SK-MEL-5 (cell line): ENCODE measurements at places on chromosomes 3 and 15. TPM values are rescaled to one million over a fixed set of nuclear protein-coding genes. Genes with fewer than 3 reads are reported as not detected.

The UBL7 gene
- total RNA-seq: 87.2 and 88.9 TPM in 2 replicates

The SERPINI2 gene
- total RNA-seq: not detected in 2 replicates

The CAMK2N2 gene
- 0.35 and 0.77 TPM in 2 replicates for total RNA-seq

The CHSY1 gene
- total RNA-seq: 22.4 and 23.0 TPM in 2 replicates

The ELL3 gene
- total RNA-seq: 0.61 and 0.69 TPM in 2 replicates

The TRIM42 gene
- not detected in 2 replicates for total RNA-seq

The ARMC8 gene
- 35.0 and 44.7 TPM in 2 replicates for total RNA-seq

The CDCP1 gene
- not detected in 2 replicates for total RNA-seq

The DLEC1 gene
- total RNA-seq: not detected in 2 replicates

The ALAS1 gene
- 98.8 and 103 TPM in 2 replicates for total RNA-seq

The WDR5B gene
- total RNA-seq: 7.7 and 7.8 TPM in 2 replicates

The SNX1 gene
- 75.5 and 94.4 TPM in 2 replicates for total RNA-seq

The CSTA gene
- 1.9 and 4.0 TPM in 2 replicates for total RNA-seq

The PLOD2 gene
- 37.7 and 40.2 TPM in 2 replicates for total RNA-seq

The ZIC4 gene
- total RNA-seq: 0.13 TPM in 1 of 2 replicates, not detected in the other

The ZMYND10 gene
- total RNA-seq: 0.61 TPM in 1 of 2 replicates, not detected in the other

The TMOD2 gene
- 7.6 TPM in 2 replicates for total RNA-seq

The CRABP1 gene
- total RNA-seq: 0.51 TPM in 1 of 2 replicates, not detected in the other

The LMAN1L gene
- total RNA-seq: not detected in 2 replicates

The ROBO1 gene
- total RNA-seq: 50.9 and 51.2 TPM in 2 replicates

The SLC22A13 gene
- 0.34 TPM in 1 of 2 replicates, not detected in the other for total RNA-seq

The EIF5A2 gene
- 11.1 and 13.9 TPM in 2 replicates for total RNA-seq

The GOLGA6A gene
- not detected in 2 replicates for total RNA-seq

The FSIP1 gene
- total RNA-seq: 0.27 and 0.42 TPM in 2 replicates
